Stimulated activated CD8-positive, alpha-beta memory T cell treated with anti-CD3 and anti-CD28 coated beads, Interleukin-15, amount 100 ng/mL, for 48 hours (primary cell): ENCODE measurements at places on chromosomes 3 and 15.

DNA sequence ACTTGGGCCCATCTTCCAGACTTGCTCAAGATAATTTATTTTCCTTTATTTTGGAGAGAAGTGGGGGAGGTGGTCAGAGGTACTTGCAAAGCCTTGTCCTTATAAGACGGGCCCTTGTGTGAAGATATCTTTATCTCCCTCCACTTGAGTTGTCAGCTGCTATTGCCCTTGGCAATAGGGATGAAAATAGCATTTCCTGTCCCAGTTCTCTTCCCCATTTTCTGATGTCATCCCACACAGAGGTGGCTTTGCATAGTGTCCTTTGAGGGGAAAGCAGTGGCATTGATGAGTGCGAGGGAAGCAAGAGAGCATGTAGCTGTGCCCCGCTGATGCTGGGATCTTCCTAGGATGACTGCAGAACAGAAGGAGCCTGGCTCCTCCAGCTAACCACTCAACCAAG lies 41.9 kb upstream of the TUBGCP5 start:
- no peak for DNase-seq

GRCh38 chr15:25171111-25171811 lies 216.5 kb downstream of the SNRPN start:
- no peak for DNase-seq

GRCh38 chr15:73518876-73519733 lies 76.1 kb downstream of the REC114 start:
- no peak for DNase-seq

DNA sequence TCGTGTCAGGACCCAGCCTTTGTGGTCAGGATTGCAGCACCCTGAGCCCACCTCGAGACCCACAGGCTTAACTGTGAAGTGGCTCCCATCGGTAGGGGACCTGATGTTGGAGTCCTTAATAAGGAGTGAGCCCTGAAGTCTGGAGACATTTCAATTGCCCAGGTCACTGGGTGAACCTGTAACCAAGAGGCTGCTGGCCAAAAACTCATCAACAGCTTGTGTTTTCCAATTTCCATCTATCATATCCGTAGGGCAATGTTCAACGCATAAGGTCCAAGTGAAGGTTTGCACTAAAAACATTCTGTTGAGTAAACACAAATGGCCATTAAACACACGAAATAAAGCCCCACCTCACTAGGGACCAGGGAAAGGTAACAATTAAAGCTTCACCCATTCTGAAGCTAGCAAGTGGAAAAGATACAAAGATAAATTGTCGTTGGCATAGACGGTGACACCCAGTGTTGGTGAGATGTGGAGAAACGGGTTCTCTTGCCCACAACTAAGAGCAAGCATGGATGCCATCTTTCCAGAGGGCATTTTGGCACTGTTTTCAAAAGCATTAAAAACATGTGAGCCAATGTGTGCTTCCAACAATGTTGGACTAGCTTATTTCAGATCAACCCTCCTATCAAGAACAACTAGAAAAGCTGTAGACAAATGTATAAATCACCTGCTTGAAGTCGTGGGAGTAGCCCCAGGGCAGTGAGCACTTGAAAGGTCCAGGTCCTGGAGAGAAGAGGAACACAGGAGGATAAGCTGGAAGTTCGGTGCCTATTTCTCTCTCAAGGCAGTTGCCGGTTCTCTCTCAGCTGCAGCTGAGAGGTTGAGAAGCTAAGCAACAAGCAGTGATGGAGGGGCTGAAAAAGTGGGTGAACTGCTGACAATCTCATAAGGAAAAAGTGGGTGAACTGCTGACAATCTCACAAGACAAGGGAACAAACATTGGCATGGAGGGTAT lies 56.3 kb upstream of the PCSK6 start:
- DNase-seq: no peak

DNA sequence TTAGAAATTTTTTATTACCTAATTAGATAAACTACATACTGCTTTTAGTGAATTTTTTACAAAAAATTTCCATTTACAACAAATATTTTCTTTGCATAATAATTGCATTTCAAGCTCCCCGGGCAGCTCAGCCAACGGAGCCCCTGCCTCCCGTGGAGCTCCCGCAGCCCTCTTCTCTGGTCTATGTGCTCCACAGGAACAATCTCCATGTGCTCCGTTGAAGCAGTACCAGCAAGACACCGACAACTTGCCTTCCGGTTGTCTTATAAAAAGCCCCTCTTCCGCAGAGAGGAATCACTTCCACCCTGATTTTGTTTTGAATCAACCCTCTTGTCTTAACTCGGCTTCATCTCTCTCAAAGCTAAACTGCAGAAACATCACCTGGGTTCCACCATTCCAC lies 46.9 kb upstream of the CHD2 start:
- DNase-seq: no peak

DNA sequence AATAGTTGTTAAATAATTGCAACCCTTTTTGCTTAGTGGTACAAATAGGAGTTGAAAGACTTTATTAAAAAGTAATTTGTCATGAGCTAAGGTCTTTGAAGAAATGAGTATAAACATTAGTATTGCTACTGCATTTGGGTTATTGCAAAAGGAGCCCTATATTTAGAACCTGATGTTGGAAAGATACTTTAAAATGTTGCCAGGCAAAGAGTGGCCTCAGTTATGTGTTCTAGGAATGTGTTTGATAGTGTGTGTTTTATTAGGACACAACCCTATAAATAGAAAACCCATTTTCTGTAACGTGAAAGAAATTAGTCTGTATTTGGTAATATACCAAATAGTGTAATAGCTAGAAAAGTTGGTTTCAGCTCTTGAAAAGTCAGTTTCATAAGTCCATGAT lies 10.7 kb downstream of the VPS8 start:
- DNase-seq: no peak

DNA sequence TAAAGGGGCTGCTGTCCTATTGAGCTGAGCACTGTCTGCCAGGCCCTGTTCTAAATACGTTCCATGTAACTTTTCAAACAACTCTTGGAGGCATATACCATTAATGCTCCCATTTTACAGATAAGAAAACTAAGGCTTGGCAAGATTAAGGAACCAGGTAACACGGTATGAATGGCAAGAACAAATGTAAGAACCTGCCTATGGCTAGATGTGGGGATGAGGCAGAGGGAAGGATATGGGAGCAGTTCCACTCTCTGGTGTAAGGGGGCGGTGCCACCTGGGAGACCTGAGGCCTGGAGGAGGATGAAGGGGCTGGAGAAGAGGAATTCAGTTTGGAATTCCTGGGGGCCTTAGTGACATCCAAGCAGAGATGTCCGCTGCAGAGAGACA lies 3.8 kb upstream of the LMAN1L start:
- DNase-seq: no peak

DNA sequence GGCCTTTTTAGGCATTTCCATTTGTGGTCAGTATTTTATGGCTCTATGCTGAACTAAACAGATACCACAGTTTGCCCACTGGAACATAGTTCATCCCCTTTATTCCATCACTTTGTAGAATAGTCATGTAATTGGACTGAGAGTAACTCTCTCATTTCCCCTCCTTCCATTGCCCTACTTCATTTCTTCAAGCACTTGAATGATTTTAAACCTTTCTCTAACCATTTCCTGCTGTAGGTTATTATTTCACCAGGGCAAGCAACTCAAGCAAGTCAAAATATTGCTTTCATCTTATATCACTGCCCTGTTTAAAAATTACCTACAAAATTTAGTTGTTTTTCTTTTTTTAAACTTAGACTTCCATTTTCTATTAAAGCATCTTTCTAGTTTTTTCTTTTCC lies 177.0 kb downstream of the RAP2B start:
- no peak for DNase-seq

- DNase-seq: no peak
These were observed 1217.6 kb upstream of the ALCAM start for GRCh38 chr3:104149154-104149553.

DNA sequence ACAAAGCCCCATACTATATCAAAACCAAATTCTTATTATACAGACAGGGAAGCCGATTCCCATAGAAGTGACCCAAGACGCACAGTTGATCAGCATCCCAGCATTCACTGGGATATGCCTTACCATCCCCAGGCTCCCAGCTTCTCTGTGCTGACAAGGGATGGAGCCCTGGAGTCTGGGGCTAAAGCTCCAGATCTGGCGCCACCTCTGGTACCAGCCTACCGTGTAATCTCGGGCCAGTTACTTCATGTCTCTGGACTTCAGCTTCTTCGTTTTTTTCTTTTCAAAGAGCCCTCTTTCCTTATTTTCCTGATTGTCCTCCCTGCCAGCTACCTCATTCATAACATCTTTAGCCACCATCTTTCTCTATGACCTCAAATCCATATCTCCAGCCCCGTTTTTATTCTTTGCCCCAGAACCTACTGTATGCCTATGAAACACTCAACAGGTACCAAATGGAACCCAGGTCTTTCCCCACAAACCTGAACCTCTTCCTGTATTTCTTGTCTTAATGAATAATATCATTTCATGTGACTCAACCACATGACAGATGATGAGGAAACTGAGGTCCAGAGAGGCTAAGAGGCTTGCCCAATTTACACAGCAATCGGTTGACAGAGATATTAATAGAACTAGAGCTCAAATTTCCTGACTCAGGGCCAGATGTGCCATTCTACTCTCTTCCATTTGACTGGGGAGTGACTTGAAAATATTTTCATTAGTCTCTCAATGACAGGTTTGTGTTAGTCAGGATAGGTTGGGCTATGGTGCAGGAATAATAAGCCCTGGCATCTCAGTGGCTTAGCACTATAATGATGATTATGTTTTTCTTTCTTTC lies 85.4 kb upstream of the TLE3 start:
- DNase-seq: no peak

DNA sequence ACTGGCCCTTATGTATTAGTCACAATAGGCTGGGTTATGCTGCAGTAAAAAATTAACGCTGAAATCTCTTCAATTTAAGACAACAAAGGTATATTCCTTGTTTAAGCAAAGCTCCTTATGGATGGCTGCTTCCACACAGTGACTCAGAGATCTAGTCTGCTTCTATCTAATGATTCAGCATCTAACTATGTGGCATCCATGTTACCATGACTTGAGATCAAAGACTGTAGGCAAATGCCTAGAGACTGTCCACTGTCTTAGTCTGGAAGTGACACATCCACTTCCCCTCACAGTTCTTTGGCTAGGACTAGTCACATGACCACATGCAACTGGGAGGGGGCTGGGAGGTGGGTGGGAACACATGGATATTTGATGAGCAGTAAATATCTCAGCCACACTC lies 61.3 kb upstream of the PSMD6 start:
- no peak for DNase-seq

DNA sequence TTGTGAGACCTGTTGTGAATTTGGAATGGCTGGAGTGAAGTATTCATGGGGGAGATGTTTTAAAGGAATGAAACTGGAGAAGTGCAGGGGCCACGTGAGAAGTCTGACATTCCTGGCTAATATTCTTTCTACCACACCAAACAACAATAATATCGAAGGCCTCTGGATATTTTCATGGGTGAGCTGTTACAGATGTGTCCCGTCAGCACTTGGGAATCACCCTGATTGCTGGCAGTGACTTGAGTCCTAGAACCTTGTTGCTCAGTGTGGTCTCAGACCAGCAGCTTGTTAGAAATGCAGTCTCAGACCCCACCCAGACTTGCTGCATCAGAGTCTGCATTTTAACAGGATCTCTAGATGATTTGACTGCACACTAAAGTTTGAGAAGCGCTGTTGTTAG lies 113.8 kb downstream of the ITPR1 start:
- DNase-seq: no peak

DNA sequence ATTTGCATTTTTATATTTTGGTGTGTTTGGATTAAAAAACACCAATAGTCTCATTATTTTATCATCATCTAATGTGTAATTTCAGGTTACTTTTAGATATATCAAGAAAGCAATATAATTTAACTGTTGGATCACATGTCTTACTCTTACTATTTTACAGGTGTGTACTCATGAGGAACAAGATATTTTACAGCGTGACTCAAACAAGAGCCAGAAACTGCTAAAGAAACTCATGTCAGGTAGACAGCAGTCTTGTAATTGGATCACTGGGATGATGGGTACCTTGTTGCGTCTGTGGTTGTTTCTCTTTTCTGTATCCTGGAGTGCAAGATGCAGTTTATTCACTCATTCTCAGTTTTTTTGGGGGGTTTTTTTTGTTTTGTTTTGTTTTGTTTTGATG lies 12.9 kb downstream of the TRIP4 start:
- no peak for DNase-seq

- DNase-seq: no peak
These were observed 92.1 kb upstream of the PLAAT1 start for GRCh38 chr3:193148688-193149473.

DNA sequence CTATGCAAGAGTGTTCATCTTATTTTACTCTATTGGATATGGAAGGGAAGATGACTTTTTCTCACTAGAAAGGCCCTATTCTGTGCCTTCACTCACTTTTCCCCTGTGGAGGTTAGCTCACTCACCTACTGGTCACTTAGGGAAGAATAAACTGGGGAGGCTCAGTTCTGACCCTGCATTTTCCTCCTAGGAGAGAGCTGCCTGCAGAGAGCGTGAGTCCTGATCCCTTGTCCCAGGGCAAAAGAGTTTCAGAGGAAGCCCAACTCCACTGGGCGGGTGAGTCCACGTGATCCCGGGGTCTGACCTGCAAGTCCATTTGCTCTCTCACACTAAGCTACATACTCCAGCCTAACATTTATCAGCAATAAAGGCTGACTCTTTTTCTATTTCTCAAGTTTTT lies 8.4 kb downstream of the MORC1 start:
- DNase-seq: no peak

- no peak for DNase-seq
These were observed 37.7 kb downstream of the SLMAP start for GRCh38 chr3:57793737-57794187.

DNA sequence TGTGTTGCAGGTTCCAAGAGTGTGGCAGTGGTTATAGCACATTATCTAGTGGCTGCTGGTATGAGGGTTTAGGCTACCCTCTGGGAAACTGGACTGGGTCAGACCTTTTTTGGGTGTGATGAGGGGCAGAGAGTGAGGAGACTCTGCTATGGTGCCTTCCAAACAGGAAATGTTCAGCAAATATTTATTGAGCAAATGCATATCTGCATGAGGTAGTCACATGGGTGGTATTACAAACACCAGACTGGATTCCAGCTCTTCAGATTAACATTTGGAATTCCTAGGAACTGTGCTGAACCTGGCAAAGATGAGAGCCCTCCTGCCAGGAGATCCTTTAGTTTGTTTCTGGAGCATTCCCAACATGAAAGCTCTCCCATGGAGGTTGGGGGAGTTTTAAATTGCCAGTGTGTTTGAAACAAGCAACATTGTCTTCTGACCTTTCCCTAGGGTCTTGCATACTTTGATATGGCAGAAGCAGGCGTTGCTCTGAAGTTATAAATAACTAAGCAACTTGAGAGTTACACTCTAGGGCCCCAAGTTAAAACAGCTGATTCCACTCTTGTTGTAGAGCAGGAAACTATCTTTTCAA lies 341.2 kb upstream of the C2CD4B start:
- DNase-seq: no peak

GRCh38 chr15:31953478-31953877 lies 76.8 kb upstream of the CHRNA7 start:
- no peak for DNase-seq

- DNase-seq: no peak
These were observed 472.8 kb downstream of the ZIC1 start for GRCh38 chr3:147881933-147882332.
